ENCODE measurements at places on chromosomes 3 and 15.

GRCh38 chr3:24315971-24316370, 178.7 kb downstream of the THRB start:
- DNase-seq = no peak

DNA sequence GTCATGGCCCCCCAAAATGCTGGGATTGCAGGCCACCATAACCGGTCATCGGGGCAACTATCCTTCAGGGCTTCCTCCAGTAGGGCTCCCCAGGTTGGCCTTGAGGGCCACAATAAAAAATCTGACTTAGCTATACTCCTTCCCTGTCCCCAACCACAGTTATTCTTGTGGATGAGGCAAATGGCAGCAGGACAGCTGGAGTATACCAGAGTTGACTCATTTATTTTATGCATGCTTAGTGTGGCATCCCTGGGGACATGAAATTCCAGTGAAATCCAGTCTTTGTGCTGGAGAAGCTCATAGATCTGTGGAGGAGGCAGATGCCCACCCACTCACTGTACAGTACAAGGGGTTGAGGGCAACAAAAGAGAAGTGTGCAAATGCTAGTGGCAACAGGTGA, 109.5 kb downstream of the RORA start:
- no peak for DNase-seq

DNA sequence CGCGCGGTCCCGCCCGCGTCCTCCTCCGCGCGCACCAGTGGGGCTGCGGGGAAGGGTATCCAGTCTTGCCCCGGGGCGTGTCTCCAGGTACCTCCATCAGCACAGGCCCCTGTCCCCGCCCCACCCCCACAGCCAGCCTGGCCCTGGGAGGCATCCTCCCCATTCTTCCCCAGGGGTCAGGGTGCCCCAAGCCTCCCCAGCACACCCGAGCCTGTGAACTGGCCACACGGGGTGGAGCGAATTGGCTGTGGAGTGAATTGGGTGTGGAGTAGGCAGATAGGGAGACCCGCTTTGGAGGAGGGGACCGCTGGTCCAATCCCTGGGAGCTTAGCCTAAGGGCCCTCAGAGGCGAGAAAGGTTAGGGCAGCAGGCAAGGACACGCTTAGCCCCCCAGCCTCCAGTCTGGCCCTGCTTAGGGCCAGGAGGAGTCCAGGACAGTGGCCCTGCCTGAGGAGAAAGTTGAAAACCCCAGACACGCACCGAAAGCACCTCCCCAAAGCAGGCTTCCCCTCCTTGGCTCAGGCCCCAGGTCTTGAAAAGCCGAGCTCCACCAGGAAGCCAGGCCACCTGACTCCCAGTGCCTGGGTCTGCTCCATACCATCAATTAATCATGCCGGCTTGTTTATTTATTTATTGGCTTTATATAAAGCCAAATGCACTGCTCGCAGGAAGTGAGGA, 107.7 kb upstream of the SLC6A11 start:
- no peak for DNase-seq

DNA sequence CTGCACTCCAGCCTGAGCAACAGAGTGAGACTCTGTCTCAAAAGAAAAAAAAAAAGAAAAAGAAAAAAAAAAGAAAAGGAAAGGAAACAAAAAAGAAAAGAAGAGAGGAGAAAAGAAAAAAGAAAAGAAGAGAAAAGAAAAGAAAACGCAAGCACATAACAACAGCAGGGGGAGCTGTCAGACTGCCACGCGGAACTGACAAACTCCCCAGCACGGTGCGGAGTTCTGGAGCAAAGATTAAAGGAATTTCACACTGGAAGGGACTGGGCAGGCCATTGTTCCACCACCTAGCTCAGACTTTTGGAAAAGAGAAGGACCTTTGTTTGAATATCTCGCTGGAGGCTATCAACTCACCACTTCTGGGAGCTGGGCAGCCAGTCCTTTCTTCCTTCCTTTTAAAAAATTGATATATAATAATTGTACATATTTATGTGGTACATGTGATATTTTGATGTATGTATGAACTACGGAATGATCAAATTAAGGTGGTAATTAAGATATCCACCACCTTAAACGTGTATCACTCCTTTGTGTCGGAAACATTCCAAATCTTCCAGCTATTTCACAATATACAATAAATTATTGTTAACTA, 40.5 kb downstream of the DPPA2 start:
- no peak for DNase-seq

DNA sequence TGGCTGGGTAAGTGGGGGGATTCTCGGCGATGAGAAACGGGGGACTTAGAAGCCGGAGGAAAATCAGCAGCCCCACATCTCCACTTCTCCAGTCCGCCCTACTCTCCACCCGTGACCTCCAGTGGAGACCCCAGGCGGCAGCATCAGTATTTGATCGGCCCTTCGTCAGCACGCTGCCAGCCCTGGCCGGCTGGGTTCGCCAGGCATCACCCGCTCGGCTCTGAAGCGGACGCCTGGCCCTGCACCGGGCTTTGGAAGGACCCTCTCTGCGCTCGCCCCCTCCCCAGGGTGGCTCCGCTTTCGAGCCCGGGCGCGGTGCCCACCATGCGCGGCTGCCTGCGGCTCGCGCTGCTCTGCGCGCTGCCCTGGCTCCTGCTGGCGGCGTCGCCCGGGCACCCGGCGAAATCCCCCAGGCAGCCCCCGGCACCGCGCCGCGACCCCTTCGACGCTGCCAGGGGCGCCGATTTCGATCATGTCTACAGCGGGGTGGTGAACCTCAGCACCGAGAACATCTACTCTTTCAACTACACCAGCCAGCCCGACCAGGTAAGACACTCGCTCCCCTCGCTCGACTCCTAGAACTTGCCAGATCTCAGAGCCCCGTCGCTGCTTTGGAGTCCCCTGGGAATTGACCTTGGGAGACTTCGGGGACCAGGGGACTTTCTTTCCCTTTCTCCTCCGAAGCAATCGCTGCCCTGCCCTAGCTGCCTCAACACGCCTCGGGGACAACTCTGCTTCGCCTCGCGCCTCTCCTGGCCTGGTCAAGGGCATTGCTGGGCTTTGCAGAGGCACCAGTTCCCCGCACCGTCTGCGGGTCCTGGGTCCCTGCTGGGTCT, 561 bp downstream of the SIDT1 start:
- DNase-seq = no peak

GRCh38 chr15:60729850-60730458, 251.0 kb upstream of the ICE2 start:
- no peak for DNase-seq

DNA sequence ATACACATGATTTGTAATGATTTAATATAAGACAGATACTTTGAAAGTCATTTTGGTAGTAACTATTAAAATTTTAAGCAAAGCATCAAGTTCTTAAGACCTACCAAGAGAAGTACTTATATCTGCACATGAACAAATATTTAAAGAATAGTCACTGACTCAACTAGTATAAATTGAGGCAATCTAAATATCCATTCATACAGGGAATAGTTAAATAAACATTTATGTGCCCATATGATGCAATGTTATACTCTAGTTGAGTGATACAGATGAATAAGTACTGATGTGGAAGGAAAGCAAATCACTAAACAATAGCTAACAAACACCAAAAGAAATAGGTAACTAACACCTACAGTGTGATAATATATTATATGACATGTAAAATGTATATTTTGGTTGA, 527.7 kb downstream of the EPHA3 start:
- DNase-seq = no peak

DNA sequence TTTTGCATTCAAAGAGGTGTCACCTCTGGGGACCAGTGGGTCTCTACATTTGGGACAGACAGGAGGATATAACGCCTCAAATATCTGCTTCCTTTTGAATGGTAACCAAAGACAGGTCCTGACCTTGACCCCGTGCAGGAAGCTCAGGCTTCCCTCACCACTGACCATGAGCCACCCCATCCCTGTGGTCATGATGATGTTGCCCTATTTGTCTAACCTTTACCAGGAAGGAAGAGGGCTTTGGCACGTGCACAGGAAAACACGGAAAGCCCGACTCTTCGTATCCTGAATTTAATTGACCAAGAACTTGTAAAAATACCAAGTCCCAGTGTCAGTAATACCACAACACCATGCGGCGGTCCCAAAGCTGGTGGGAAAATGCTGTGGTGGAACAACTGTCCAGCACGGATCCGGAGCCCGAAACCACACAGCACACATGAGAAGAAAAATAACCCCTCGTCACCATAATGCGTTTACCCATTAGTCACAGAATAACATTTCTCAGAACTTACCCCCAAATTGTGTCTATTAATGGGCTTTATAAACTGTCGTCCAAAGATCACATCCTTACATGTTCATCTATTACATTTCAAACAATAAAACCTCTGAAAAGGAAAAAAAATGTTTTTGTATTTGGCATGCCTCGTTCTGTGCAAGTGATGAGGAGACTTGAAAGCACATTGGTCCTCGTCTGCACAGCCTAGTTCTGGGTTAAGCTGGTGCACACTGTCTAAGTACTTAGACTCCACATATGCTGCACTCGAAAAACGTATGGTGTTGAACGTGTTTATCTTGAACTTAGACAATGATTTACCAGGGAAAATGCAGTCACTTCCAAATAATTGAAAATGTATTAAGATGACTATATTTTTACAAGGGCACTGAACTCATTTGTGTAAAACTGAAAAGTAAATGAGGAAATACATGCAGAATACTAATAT, 118.9 kb upstream of the IGF1R start:
- DNase-seq = no peak

GRCh38 chr15:35549567-35549966, 3.6 kb upstream of the DPH6 start:
- no peak for DNase-seq

DNA sequence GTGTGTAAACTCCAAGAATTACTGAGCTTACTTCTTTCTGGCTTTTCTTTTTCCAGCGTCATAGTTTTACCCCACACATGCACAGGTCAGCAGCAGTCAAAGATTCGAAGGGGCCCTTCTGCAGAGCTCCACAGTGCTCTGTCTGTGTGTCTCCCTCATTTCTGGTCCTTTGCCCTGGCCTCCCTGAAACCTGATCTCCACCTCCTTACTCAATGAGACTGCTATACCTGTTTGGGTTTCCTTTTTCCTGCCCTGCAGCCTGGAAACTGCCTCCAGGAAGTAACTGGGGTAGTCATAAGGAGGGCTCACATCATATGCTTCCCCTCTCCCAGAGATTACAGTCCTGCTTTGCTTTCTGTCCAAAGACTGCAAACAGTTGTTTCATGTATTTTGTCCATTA, 82.8 kb upstream of the TNIK start:
- no peak for DNase-seq
